NCI-H69 (cell line): ENCODE measurements at places on chromosomes 2 and 18.

GRCh38 chr2:136013955-136014354 is 28.5 kb upstream of the DARS1 start:
- no peak for DNase-seq

DNA sequence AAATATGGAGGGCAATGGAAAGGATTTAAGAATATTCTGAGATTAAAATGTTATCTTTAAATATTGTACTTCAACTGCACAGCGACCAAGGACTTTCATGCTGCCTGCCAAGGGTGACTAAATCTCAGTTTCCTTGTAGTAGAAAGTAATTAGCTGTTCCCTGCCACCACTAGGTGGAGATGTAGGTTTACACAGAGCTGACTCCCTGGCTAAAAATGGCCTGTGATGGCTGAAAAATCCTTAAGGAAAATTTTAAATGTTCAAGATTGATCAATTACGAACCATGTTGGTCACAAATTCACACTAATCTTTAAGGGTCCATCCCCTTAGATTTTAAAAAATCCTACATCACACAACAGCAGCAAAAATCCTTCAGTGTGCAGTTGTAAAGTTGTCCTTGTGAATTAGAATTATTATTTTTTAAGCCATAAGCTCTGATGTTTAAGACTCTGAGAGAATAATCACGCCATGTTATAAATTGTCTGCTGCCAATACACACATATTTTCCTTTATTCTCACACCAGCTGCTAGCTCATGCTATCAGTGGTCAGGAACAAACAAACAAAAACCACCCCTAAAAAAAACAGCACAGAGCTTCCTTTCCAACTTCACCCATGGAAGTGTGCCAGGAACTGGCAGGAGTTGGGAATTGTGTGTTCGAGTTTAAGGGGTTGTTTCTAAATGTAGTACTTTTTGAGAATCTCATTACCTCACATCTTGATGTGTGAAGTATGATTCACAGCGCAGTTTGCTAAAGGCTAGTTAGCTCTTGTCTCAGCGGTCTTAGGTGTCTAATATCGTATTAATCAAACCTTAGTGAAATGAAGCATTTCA is 399.8 kb downstream of the TMEM182 start:
- peak; percentile 32 for DNase-seq

GRCh38 chr2:77191665-77192064 is 330.5 kb downstream of the LRRTM4 start:
- DNase-seq = no peak

GRCh38 chr2:71779774-71780105 is 326.4 kb downstream of the DYSF start:
- DNase-seq = no peak

- no peak for DNase-seq
Observed at GRCh38 chr2:227161947-227162346, 2.1 kb downstream of the COL4A4 start.

- peak; percentile 21 for DNase-seq
Observed at GRCh38 chr18:7492385-7492784, 74.7 kb upstream of the PTPRM start.

- no peak for DNase-seq
Observed at GRCh38 chr2:57753636-57754035, 293.0 kb upstream of the VRK2 start.

DNA sequence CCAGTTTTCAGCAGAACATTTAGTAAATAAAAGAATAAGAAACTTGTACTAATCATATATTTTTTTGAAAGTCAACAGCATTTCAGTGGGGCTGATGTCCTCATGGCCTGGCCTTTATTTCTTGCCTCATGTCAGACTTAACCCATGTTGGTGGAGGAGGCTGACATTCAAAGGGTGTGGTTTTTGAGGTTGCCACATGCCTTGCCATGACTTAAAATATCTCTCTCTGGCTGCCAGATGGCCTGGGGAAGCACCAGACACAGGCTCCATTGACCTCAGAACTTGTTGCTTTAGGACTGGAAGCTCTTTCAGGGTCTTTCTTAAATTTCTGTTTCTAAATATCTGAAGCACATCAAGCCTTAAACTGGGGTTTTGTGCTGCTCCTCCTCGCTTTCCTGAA is 32.5 kb upstream of the CD28 start:
- DNase-seq = no peak

GRCh38 chr2:96556441-96557330 is 20.1 kb downstream of the ARID5A start:
- DNase-seq = peak; percentile 21

GRCh38 chr2:233446606-233447305 is 92.5 kb downstream of the DGKD start:
- no peak for DNase-seq

DNA sequence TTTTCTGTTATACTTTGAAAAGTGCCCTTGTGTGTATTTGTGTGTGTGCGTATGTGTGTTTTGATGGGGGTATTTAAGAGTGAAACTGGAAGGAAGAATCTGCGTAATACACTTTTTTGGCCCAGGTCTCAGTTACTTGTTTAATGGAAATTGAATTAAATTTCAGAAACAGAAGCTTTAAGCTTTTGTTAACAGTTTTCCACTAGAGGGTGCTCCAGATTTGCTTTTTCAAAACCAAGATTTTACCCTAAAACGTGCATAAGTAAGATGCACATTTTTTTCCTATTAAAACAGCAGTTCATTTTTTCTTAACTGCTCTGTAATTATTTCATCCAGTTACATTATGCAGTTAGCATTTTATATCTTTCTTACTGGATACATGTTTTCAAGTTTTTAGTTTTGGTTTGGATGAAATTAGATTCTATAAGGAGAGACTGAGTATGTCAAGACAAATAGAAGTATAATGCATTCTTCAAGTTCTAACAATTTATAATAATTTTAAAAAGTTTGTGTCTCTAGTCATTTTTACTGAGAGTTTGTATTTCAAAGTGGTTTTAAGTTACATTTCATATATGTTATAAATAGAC is 97.2 kb downstream of the PIK3C3 start:
- DNase-seq = peak; percentile 60
